ENCODE measurements at places on chromosomes 7 and 10.

- DNase-seq: peak; percentile 3
Measured at GRCh38 chr10:66627156-66627555, 298.7 kb upstream of the LRRTM3 start.

- DNase-seq: no peak
Measured at GRCh38 chr7:101081432-101081831, 3.8 kb upstream of the TRIM56 start.

- no peak for DNase-seq
Measured at GRCh38 chr10:79249186-79250121, 97.8 kb upstream of the PPIF start.

GRCh38 chr10:63480237-63480636, 14.5 kb upstream of the JMJD1C start:
- DNase-seq: no peak

- DNase-seq: no peak
Measured at GRCh38 chr10:44396671-44397191, 11.8 kb upstream of the CXCL12 start.

GRCh38 chr10:91883549-91884444, 25.5 kb downstream of the FGFBP3 start:
- no peak for DNase-seq

Measured in kidney capillary endothelial cell (primary cell).